ENCODE measurements at places on chromosomes 1 and 21. TPM values are rescaled to one million over a fixed set of nuclear protein-coding genes. Genes with fewer than 3 reads are reported as not detected.

The MMEL1 gene
- 0.15 TPM for total RNA-seq

The SLC30A10 gene
- not detected for total RNA-seq

The NCMAP gene
- total RNA-seq: not detected

The GCSAML gene
- total RNA-seq: not detected

The LCE6A gene
- total RNA-seq: not detected

The PLA2G2F gene
- total RNA-seq: not detected

The HPDL gene
- total RNA-seq: 0.24 TPM

The AGO1 gene
- 20.3 TPM for total RNA-seq

The REN gene
- total RNA-seq: 0.29 TPM

The RPTN gene
- not detected for total RNA-seq

The ANKRD34A gene
- total RNA-seq: 0.35 TPM

The TRIM46 gene
- total RNA-seq: 9.9 TPM

The AKR7A3 gene
- total RNA-seq: 0.88 TPM

The FAM3B gene
- total RNA-seq: not detected

The TLCD4 gene
- 0.05 TPM for total RNA-seq

The PADI1 gene
- total RNA-seq: 0.18 TPM

The MYBPHL gene
- not detected for total RNA-seq

The S100A3 gene
- 6.9 TPM for total RNA-seq

The ALX3 gene
- total RNA-seq: not detected

The FCMR gene
- total RNA-seq: 1.1 TPM

The OVAAL gene
- total RNA-seq: 0.24 TPM

The AZIN2 gene
- 5.1 TPM for total RNA-seq

The SFN gene
- not detected for total RNA-seq

The ADCY10 gene
- total RNA-seq: 0.06 TPM

The KRTAP19-3 gene
- total RNA-seq: not detected

The FAAH gene
- 0.97 TPM for total RNA-seq

The PKP1 gene
- total RNA-seq: 0.15 TPM

The IL10 gene
- not detected for total RNA-seq

The ANXA9 gene
- total RNA-seq: not detected

The LIPI gene
- total RNA-seq: not detected

The PDPN gene
- 4.2 TPM for total RNA-seq

The ACKR1 gene
- not detected for total RNA-seq

The CELA3B gene
- not detected for total RNA-seq

The LHX8 gene
- not detected for total RNA-seq

The CHML gene
- 10.6 TPM for total RNA-seq

The CTH gene
- total RNA-seq: 1.8 TPM

The BGLAP gene
- total RNA-seq: not detected

The ABCA4 gene
- total RNA-seq: 7.0 TPM

The CLEC20A gene
- not detected for total RNA-seq

The EXTL1 gene
- not detected for total RNA-seq

The YOD1 gene
- total RNA-seq: 5.1 TPM

The OR2M3 gene
- not detected for total RNA-seq

The ST6GALNAC3 gene
- total RNA-seq: 12.4 TPM

The CSF3R gene
- not detected for total RNA-seq

The CYP4A11 gene
- total RNA-seq: not detected

The USH2A gene
- total RNA-seq: not detected

The UMODL1 gene
- not detected for total RNA-seq

The MYCL gene
- total RNA-seq: 2.5 TPM

The C1orf226 gene
- 4.2 TPM for total RNA-seq

The NUF2 gene
- 1.8 TPM for total RNA-seq

Data from glomerular endothelial cell (primary cell).